Lower leg skin (tissue), 4 donors: ENCODE measurements at places on chromosomes 3 and 15. TPM values are rescaled to one million over a fixed set of nuclear protein-coding genes. Genes with fewer than 3 reads are reported as not detected.

The BNC1 gene
- 31.6 TPM for total RNA-seq

The GATA2 gene
- total RNA-seq, result 2.3 TPM

The MYH15 gene
- 0.04 TPM for total RNA-seq

The EXOG gene
- 2.4 TPM for total RNA-seq

The SATB1 gene
- total RNA-seq, result 33.8 TPM

The EFHB gene
- 0.80 TPM for total RNA-seq

The CCR9 gene
- not detected for total RNA-seq

The ZBBX gene
- total RNA-seq, result not detected

The CPEB1 gene
- total RNA-seq, result 0.15 TPM

The TNFAIP8L3 gene
- 24.0 TPM for total RNA-seq

The FANCD2 gene
- 1.7 TPM for total RNA-seq

The GOLGA8G gene
- total RNA-seq, result not detected

The KBTBD8 gene
- 0.84 TPM for total RNA-seq

The LRRC31 gene
- total RNA-seq, result not detected

The PPP1R14D gene
- total RNA-seq, result not detected

The ACY1 gene
- total RNA-seq, result 20.4 TPM

The RNF168 gene
- 23.9 TPM for total RNA-seq

The KCNMB3 gene
- total RNA-seq, result 0.19 TPM

The HRG gene
- total RNA-seq, result not detected

The HACD3 gene
- total RNA-seq, result 36.6 TPM

The OR5K2 gene
- not detected for total RNA-seq

The IL17RC gene
- total RNA-seq, result 106 TPM

The NPAP1 gene
- not detected for total RNA-seq

The MGLL gene
- 57.4 TPM for total RNA-seq

The HYKK gene
- total RNA-seq, result 2.9 TPM

The GCSAM gene
- total RNA-seq, result not detected

The PARP15 gene
- 0.29 TPM for total RNA-seq

The TMEM42 gene
- total RNA-seq, result 18.3 TPM

The SEMA3G gene
- total RNA-seq, result 49.8 TPM

The DPPA2 gene
- not detected for total RNA-seq
